Epithelial cell of proximal tubule (primary cell): ENCODE measurements at places on chromosomes 11 and 22.

GRCh38 chr22:30270832-30271231 lies 4.2 kb upstream of the OSM start:
- DNase-seq: no peak

DNA sequence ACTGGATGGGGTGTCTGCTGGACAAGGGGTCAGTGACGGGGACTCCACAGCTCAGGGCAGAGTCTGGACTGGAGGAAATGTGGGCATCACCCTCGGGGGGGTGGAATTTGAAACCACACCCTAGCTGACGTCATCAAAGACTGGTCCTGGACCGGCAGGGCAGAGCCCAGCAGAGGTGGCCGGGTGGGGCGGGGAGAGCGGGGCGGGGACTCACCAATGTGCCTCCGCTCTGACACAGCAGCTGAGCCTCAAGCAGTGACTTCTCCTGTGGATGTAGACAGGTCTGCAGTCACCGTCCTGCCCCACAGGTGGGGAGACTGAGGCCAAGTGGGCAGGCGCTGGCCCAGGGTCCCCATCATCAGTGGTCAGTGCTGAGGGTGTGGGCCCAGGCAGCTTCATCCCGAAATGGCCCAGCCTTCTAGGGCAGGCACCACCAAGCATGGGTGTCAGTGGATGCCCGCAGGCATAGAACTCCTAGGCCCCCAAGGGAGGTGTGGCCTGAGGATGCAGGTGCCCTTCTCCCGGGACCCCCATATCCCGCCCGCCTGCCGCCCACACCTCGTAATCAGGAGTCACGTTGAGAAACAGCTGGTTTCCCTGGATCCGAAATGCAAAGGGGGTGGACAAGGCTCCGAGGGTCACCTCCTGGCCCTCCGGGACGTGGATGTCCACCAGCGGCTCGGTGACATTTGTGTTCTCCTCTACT lies 603 bp downstream of the CDHR5 start:
- no peak for DNase-seq

DNA sequence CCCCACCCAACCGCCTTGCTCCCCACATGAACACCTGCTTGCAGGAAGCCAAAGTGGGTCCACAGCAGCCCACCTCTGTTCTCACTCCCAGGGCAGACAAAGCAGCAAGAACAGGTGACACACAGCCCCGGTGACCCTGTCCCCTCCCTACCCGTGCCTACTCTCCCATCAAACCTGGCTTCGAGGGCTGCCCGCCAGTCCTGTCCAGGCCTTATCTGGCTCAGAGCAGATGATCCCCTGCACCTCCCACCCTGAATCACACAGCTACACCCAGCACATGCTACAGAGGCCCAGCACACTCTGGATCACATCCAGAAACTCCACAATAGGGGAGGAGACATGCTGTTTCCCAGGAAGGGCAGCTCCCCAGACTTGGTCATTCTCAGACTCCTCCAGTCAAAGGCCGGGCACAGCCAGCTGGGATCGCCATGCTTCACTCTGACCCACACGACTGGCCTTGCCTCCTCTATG lies 6.2 kb upstream of the RGL4 start:
- DNase-seq: no peak

DNA sequence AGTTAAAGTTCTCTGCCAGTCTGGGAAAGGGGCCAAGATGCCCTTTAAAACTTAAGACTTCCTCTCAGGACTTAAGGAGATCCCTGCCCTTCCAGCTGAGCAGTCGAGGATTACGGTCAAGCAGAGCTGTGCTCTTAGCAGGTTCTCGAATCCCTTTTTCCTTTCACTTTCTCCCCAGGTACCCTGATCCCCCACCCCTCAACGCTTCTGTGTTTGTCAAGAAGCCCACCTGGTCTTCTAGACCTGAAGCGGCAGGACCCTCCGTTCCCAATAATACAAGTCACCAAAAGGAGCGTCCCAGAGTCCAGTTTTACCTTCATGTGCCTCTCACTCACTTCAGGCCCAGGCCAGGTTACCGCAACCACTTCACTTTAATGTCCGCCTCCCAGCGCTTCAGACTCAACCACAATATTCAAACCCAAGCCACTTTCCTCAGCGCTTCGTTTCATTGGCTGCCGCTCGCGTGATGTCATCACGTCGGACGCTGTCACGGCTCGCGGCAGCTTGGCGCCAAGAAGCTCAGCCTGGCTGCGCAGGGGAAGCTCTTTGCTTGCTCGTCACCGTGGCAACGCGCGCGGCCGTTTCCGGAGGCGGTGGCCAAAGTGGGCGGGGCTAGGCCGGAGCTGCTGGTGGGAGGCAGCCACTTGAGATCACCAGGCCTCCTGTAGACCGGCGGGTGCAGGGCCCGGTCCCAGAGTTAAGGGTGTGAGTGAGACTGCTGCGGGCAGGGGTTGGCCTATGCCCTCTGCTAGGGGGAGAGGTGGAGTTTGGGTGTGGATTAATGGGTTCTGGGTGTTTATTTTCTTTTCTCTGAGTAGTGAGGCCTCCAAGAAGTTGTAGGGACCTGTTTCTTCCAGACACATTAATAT lies at the start of the genes KIF18A and METTL15:
Gene KIF18A, minus strand, starts transcription at position 407 of the 869 bp plus-strand sequence. CDS start 10,209 bp downstream, outside the sequence.
Gene METTL15, plus strand, starts transcription at position 639 of the 869 bp plus-strand sequence. CDS start 4,947 bp downstream, outside the sequence.
- DNase-seq: peak; percentile 80

DNA sequence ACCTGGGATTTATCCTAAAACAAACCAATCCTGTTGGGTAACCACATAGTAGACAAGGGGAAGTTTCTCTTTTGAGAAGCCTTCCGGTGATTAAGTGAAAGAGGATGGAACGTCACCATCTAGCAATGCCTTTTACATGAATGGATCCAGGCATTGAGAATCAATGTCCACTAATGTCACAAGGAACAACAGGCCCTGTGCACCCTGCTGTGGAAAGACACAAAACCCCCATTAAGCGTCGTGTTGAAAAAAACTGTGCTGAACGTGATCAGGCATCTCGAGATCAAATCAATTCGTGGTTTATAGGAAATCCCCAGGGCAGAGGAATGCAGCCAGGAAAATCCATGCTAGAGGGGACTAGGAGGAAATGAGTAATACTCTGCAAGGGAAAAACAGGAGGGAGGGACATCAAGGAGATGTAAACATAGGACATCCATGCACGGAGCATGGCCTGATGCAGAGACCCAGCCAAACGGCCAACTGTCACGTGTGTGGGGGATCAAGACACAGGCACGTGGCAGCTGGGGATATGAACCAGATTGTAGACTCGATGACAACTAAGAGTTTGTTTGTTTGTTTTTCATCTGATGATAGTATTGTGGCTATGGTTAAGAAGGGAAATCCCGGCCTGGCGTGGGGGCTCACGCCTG lies 38.6 kb upstream of the CARS1 start:
- DNase-seq: peak; percentile 88

GRCh38 chr11:13718394-13718793 lies 49.9 kb downstream of the FAR1 start:
- DNase-seq: no peak

- no peak for DNase-seq
Observed at GRCh38 chr22:33224841-33225240, 166.7 kb upstream of the SYN3 start.

DNA sequence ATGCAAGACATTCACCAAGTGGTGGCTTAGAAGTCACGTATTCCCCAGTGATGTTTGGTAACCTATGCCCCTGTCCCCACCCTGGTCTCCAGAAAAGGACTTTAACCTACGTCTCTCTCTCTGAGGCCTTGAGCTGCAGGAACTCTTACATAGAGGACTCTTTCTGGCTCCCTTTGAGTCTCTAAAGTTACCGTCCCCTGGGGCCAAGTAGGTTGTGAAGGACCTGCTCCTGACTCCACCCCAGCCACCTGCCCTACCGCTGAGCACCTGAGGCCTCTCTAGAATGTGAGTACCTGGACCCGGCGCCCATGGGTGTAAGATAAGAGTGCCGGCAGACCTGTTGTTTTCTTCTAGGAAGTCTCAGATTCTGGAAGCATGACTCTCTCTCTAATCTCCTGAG lies 95.4 kb downstream of the TIMP3 start:
- DNase-seq: no peak

DNA sequence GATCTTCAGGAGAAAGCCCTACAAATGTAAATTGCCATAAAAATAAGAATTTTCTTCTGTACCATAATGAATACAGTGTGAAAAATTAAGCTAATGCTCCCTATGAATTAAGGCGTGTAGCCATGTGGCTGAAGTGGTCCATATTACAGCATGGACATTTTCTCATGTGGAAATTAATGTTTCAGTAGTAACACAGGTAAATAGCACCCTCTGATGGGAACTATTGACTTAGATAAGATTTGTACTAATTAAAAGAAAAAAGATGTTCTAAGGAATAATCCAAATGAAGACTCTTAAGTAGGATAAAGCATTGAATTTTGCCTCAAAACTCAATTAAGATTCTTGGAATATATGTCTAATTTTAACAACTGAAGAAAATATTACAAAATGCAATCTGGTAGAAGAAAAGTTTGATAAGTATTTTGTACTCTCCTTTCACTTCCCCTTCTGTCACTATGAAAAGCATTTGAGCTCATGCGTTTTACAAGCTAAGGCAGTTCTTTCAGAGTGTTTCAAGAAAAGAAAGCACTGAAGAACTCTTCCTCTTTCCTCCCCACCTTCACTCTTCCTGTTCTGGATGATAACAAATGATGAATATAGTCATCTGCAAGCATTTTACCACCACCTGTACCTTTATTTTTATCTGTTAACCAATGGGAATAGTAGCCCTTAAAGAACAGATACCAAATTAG lies 9.9 kb upstream of the OR8D2 start:
- no peak for DNase-seq

- no peak for DNase-seq
Observed at GRCh38 chr22:44378380-44378779, 65.6 kb upstream of the SHISAL1 start.

DNA sequence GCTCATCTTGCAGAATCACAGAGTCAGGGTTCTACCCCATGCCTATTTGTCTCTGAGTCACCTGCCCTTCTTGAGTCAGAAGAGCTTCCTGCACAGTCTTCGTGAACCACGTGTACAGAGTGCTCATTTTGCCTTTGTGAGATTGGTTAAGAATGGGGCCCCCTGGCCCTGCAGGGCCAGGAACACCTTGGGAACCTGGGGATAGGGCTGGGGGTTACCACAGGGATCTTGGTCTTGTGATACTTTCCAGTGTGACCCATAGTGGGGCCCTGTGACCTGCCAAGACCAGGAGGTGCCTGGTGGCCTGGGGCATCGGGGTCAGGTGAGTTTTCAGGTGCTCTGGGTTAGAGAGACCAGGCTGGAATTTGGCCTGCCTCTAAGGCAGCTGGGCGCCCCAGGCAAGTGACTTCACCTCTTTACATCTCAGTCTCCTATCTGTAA lies 9.4 kb downstream of the TMPRSS13 start:
- DNase-seq: no peak

- DNase-seq: no peak
Observed at GRCh38 chr11:101528541-101528940, 55.3 kb downstream of the TRPC6 start.

DNA sequence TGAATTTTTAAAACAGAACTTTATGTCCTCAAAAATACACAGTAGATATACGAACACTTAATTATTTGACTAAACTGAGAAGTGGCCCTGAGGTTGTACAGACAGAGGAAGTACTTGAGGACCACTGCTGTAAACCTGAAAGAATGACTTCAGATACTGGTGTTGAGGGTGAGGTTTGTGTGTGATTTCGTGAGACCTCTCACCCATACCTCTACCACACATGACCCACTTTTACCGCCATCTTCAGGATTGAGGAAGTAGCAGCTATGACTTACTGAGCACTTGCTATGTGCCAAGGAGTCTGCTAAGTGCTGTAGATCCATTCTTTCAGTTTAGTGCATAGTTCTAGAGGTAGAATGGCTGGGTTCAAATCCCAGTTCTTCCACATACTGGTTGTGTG lies 21.9 kb downstream of the MMP13 start:
- DNase-seq: no peak

GRCh38 chr11:129455101-129455500 lies 79.5 kb downstream of the BARX2 start:
- DNase-seq: no peak

DNA sequence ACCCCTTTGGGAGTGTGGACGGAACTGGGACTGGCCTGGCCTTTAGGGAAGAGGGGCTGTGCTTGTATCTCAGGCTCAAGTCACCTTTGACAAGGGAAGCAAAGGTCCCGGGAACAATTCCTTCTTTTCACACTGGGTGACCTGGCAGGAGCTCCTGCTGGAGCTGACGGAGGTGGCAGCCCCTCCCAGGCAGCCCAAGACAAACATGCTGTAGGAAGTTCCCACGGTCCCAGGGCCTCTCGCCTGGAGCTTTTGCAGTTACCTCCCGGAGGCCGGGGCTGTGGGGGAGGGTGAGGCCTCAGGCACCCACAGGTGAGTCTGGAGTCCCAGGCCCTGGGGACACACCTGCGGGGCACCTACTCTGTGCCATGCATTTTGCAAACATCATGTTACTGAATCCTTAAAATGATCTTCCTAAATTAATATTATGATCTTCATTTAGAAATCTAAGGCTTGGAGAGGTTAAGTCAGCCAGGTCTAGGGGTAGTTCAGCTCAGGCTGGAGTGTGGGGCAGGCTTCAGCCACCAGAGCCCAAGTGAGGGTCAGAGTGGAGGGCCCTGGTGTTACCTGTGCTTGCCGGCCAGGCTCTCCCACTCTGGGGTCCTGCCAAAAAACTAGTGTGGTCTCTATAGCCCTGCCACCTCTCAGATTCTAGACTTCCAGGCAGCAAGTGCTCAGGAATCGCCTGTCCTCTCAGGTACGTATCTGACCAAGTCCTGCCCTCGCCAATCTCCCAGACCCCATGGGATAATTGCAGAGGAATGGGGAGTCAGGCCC lies 15.7 kb upstream of the MYEOV start:
- no peak for DNase-seq
